ENCODE measurements at places on chromosomes 7 and 10. TPM values are rescaled to one million over a fixed set of nuclear protein-coding genes. Genes with fewer than 3 reads are reported as not detected.

DNA sequence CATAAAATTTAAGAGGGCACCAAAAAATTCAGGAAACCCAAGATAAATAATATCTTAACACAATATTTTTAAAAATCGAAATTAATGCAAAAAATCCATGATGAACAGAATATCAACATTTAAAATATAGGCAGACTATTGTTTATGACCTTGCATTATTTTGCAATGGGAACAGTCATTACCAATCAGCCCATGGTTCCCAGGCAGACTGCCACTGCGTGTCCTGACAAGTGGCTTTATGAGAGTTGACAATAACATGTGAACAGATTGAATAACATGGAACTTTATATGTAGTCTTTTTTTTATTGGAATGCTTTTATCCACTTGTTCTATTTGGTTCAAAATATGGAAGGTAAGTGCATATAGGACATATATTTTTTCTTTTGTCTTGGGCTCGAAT, 3.1 kb upstream of the AVPI1 start:
- no peak for DNase-seq

BTBD16 gene
- total RNA-seq = not detected

CPA2 gene
- not detected for total RNA-seq

DNA sequence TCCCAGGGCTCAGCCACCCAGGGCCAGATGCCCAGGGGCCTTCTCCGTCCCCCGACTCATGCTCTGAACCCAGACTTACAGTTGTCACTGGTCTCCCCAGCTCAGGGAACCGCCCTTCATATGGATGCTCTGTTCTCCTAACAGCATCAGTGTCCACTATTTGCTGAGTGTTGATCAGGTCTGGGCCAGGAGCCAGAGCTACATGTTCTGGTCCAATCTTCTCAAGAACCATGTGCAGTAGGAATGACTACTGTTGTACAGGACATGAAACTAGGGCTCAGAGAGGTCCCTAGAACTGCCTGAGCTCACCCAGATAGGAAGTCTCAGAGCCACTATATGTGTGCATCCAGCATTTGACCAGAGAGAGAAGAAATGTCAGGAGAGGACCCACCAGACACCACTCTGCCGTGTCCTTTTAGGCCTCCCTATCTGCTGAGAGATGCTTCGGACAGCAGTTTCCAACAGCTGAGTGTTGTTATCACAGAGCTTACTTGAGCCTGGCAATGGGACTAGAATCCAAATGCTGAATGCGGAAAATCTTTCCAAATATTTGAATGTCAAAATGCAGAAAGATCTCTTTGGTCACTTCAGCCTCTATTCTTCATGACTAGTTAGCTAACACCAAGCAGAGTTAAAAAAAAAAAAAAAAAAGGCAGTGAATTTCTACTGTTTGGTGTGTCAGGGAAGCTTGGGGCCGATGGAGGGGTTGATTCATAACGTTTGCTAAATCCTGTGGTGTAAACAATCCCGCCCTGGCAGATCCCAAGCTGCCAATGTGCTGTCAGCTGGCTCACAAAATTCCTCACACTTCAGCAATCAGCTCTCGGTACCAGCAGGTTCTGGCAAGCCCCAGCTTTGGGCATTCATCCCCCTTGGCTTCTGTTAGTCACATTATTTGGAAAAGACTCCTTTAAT, 246.1 kb downstream of the TNS3 start:
- no peak for DNase-seq

IQCE gene
- 6.6 TPM for total RNA-seq

DNA sequence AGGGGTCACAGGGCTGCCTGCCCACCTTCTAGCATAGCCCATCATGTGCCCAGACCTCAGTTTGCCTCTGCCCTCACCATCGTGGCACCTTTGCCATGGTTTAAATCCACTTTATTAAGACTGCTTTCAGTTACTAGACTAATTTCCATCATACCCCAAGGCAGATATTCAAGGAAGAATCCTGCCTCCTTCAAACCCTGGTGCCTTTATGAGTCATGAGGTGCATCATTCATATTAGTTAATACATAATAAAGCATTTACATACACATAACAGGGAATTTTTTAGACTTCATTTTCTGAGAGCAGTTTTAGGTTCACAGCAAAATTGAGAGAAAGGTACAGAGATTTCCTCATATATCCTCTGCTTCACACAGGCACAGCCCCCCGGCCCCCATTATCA, 62.8 kb downstream of the CXCL12 start:
- DNase-seq = no peak

GBX1 gene
- total RNA-seq = not detected

GRCh38 chr10:130430291-130430690, 294.1 kb downstream of the GLRX3 start:
- DNase-seq = no peak

NRCAM gene
- total RNA-seq = not detected

- DNase-seq = no peak
Measured at GRCh38 chr7:120582916-120583315, 275.0 kb downstream of the TSPAN12 start.

ZWINT gene
- total RNA-seq = 3.4 TPM

DNA sequence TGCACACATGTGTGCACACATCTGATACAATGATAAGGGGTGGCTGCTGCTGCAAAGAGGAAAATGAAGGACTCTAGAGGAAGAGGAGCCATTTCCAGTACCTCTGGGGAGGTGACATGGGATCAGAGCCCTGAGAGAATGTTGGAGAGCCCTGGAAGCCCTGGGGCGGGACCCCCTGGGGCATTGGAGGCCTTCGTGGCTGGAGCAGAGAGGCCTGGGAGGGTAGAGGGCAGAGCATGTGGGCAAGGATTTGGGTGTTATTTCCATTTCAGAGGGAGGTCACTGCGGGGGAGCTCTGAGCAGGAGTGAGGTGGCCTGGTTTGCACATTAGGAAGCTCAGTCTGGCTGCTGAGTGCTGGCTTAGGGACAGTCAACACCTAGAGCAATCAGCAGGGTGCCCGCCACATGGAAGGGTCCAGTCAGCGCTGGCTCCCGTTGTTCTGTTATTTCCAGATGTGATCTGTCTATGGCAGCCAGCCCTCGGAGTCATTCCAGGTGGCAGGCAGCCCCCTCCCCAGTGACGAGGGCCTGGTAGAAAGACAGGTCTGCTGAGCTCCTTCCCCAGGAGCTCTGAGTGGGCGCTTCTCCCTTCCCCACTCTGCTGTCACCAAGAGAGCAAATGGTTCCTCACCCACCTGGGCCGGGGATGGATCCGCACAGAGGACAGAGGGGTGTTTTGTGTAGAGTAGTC, 24.1 kb upstream of the BTBD16 start:
- no peak for DNase-seq

DNA sequence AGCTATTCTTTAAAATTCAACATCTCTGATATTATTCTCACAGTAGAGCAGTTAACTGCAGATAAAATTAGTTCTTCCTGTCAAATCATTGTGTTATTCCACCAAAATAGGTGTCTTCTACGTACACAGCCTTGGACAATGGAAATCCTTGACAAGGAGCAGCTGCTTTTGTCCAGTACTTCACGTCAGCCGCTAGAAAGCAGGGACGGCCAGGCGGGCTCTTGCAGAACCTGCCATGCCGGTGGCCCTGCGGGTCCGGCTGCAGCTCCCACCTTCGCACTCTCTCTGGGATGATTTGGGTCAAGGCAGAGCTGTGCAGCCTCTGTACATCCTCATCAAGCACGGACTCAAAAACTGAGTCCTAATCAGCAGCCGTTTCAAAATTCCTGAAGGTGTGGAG, 2.2 kb upstream of the FOXI2 start:
- no peak for DNase-seq

DNA sequence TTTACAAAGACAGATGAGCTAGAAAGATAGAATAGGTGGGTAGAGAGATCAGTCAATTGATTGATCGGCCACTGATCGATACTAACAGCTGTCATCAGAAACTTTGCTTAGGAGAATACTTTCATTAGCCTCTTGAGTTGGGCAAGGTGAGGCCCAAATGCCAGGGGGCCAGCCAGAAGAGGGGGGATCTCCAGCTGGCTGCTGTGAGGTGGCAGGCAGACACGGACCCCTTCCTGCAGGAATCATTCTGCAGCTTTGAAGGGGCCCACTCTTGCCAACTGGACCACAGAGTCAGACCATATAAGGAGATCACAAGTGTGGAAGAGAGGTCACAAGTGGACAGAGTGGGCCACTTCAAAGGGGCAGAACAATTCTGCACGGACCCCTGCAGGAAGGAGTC, 62.9 kb upstream of the DOCK1 start:
- no peak for DNase-seq

DNA sequence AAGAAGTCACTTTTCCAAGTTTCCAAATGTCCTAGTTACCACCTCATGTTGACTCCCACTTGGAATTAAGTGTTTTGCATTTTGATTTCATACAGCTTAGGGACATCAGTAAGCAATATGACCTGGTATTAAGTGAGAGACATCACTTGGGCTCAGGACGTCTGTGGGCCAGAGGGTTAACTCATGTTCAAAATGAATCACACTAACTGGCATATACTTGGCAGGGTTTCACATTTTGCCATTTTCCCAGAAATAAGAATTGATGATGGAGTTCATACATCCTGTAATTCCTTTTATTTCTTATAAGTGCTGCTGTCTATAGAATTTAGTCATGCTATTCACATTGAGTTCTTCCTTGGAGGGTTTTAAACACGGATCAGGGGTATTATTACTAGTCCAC, 516.5 kb downstream of the PHTF2 start:
- DNase-seq = no peak

DNA sequence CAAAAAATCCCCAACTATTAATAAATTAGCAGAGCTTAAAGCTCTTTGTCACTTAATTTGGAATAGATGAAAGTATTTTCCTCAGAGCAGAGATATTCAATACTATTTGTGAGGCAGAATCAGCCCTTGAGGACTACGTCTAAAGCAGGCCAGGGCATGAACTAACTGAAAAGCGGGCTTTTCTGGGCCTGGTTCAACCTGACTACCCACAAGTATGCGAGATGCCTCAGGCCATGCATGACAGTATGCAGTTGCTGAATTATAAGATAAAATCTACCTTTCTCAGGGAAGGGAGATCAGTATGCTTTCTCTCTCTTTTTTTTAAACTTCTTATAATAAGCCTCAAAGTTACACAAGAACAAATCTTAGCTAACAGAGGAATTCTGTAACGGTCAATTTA, 20.1 kb downstream of the TMEM168 start:
- DNase-seq = no peak

GRCh38 chr7:73647725-73648592, 19.7 kb upstream of the VPS37D start:
- DNase-seq = no peak

- no peak for DNase-seq
Measured at GRCh38 chr7:17677408-17677807, 262.9 kb downstream of the SNX13 start.

CCDC3 gene
- total RNA-seq = 0.15 TPM

CLDN12 gene
- 2.9 TPM for total RNA-seq

LFNG gene
- total RNA-seq = 215 TPM

GRCh38 chr7:149741629-149742028, 31.8 kb downstream of the ZNF467 start:
- DNase-seq = no peak

ABCC2 gene
- 3.6 TPM for total RNA-seq

DNA sequence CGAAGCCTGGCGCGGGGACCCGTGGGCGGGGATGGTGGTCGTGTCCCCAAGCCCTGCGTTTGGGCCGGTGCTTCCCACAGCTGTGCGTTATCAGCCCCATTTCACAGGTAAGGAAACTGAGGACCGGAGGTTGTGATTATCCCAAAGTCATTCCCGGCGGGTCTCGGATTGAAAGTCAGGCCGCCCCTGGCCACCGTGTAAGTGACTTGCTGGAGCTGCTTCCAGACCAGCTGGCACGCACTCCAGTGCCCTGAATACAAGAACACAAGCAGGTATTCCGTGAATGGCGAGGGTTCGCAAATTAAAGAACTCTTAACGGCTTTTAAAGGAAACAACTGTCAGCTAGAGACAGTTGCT, 675 bp upstream of the ATE1 start:
- DNase-seq = no peak

JAKMIP3 gene
- total RNA-seq = 0.42 TPM

DUS4L gene
- 6.9 TPM for total RNA-seq

ADRA2A gene
- 0.22 TPM for total RNA-seq

DNA sequence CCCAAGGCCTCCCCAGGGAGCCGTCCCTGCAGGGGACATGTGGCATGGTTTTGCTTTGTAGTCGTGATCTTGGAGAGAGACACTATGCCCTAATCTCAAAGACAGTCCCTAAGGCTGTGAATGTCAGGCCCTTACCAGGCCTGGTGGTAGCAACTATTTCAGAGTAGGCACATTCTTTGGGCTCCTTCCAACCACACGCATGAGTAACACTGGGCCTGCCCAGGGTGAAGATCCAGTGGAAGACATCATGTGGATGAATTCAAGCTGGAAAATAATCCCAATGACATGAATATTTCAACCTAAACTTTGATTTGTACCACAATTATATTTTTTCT, 39.5 kb upstream of the INSIG1 start:
- DNase-seq = no peak

- no peak for DNase-seq
Measured at GRCh38 chr10:29715296-29715695, 80.5 kb upstream of the SVIL start.

DNA sequence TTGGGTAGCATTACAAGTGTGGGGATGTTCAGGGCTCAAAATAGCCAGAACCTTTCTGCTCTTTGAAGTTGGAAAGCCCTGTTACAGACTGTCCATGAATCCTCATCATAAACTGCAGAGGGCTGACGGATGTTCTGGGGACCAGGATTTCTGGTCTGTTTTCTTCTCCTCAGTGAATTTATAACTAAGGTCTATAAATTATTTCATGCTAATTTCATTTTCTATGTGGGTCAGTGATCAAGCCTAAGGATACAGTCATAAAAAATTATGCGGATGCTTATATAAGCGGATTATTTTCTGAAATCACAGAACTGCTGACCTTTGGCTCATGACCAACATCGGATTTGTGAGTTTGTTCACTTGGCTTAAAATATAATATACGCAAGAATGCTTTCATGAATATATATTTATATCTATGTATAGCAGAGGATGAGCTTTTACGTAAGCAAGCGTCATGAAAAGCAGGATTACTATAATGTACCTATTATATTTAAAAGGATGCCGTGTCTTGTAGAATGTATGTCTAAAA, 263.7 kb downstream of the GLI3 start:
- no peak for DNase-seq

- no peak for DNase-seq
Measured at GRCh38 chr7:90968871-90969270, 295.4 kb upstream of the FZD1 start.

GRCh38 chr7:68295386-68295785, 1298.8 kb downstream of the TYW1 start:
- DNase-seq = no peak

GRCh38 chr7:68005992-68006391, 1009.4 kb downstream of the TYW1 start:
- DNase-seq = no peak

Measured in CD4-positive, CD25-positive, alpha-beta regulatory T cell (primary cell).